Activated CD4-positive, alpha-beta T cell treated with anti-CD3 and anti-CD28 coated beads for 36 hours (primary cell): ENCODE measurements at places on chromosomes 3 and 15. TPM values are rescaled to one million over a fixed set of nuclear protein-coding genes. Genes with fewer than 3 reads are reported as not detected.

DNA sequence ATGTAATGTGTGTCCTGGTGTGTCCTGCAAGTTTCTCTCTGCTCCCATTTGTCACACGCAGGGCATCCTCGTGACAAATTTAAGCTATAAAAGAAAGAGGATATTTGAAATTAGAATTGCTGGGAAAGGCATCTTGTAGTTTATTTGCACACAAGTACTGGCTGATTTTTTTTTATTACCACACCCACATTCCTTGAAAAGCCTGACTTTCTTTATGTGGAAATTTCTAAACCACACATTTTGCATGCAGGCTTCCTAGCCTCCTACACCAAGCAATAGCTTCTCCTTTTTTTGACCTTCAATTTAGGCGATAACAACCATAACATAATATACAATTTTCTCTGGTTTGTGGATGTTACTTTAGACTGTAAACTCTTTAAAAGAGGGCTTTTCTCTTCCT is 126.1 kb downstream of the SERPINI1 start:
- H3K4me3 ChIP-seq: no peak overlapping the region
- H3K27ac ChIP-seq: no peak overlapping the region
- no peaks in the 10 kb centered on the region for H3K36me3 ChIP-seq
- no peak for DNase-seq
- H3K4me1 ChIP-seq: no peaks in the 10 kb centered on the region

PPP1R14D gene
- total RNA-seq: not detected

GRCh38 chr3:150810641-150811040 is 47.7 kb upstream of the SIAH2 start:
- no peak overlapping the region for H3K4me3 ChIP-seq
- DNase-seq: no peak
- H3K36me3 ChIP-seq: no peaks in the 10 kb centered on the region
- H3K4me1 ChIP-seq: no peaks in the 10 kb centered on the region
- H3K27me3 ChIP-seq: peaks cover 7% of the 10 kb centered on the region

DNA sequence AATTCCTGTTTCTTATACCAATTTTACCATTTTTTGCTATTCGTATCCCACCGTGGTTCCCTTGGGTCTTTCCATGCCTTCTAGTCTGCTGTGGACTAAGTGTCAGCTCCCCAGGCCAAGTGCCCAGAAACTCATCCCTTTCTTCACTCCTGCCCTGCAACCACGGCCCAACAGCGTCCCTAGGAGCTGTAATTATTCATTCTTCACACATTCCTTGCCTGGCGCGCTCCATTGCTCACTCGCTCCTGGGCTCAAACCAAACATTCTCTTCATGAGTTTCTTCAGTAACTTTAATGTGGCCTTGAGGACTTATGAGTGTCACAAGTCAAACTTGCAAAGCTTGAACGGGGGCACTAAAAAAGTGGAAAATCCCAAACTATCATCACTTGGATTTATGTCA is 15.7 kb downstream of the GABRB3 start:
- no peaks in the 10 kb centered on the region for H3K36me3 ChIP-seq
- H3K4me3 ChIP-seq: no peak overlapping the region
- no peak for DNase-seq
- H3K27me3 ChIP-seq: no peaks in the 10 kb centered on the region

SLC6A20 gene
- not detected for total RNA-seq
